ENCODE measurements at places on chromosomes 5 and 9.
A peak's percentile ranks its signal among the peaks of the same experiment; 100 is the strongest.

DNA sequence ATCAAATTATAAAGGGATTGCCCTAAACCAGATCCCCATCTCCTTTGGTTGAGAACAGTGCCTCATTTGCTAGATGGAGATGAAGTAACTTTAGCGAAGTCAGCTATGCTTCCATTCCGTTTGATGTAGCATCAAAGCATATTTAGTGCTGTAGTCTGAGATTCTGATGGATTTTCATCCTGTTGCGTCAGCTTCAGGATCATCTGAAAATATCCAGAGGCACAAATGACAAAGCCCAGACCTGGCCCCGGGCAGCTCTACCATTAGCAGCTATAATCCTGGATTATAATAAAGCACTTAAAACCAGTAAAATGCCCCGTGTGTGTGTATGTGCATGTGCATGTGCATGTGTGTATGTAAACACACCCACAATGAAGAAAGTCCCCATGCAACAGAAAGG, 44.7 kb downstream of the ERAP1 start:
- no peak for DNase-seq

GRCh38 chr5:57302643-57303042, 128.8 kb downstream of the GPBP1 start:
- no peak for DNase-seq

- peak; percentile 31 for DNase-seq
Measured at GRCh38 chr5:23332650-23333251, 174.7 kb upstream of the PRDM9 start.

DNA sequence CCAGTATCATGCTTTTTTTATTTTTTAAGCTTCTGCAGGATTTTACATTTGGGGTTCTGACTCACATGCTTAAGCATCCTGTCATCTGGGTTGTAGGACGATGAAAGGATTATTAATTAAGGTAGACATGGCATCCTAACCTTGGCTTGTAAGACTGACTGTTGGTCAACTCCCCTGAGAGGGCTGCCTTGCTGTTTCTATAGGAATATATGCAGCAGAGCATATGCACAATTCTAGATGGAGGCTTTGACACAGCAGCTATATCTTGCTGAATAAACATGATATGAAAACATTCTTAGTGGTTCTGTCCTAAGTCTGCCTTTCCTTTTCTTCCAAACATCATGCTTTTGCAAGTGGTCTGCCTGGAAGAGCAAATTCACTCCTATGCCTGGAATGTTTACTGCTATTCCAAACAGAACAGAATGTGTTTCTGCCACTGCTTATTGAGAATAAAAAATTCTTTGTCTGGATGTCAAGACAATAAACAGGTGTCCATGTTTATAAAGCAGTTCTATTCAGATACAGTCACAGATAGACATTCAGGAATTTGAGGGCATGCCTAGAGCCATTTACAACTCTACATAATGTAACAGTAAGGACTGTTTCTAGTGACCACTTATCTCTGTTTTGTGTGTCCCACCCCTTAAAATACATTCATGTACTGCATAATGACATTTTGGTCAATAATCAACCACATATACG, 166.2 kb upstream of the PPP2R2B start:
- DNase-seq = no peak

GRCh38 chr9:115327436-115328122, 209.6 kb upstream of the TNC start:
- no peak for DNase-seq

- no peak for DNase-seq
Measured at GRCh38 chr5:133454442-133454841, 157.9 kb downstream of the FSTL4 start.

- DNase-seq = no peak
Measured at GRCh38 chr5:147819261-147819770, 12.2 kb downstream of the SPINK1 start.

All from SHP77 (cell line).